ENCODE measurements at places on chromosomes 6 and 20. TPM values are rescaled to one million over a fixed set of nuclear protein-coding genes. Genes with fewer than 3 reads are reported as not detected.

The LTB gene
- not detected for total RNA-seq

The MOXD1 gene
- total RNA-seq = 41.5 TPM

The C20orf96 gene
- 5.0 TPM for total RNA-seq

The NMBR gene
- 0.07 TPM for total RNA-seq

The TNFRSF6B gene
- total RNA-seq = 0.98 TPM

The BHLHE23 gene
- not detected for total RNA-seq

The ZBTB46 gene
- total RNA-seq = 4.3 TPM

The BANF2 gene
- not detected for total RNA-seq

The ZNF133 gene
- 23.0 TPM for total RNA-seq

The GSTA3 gene
- not detected for total RNA-seq

The APOM gene
- total RNA-seq = 1.0 TPM

The PNPLA1 gene
- 0.03 TPM for total RNA-seq

The TRPC4AP gene
- 108 TPM for total RNA-seq

The VGLL2 gene
- total RNA-seq = not detected

The FKBP5 gene
- 3.7 TPM for total RNA-seq

The MLN gene
- not detected for total RNA-seq

The OR2H1 gene
- total RNA-seq = not detected

The DSP gene
- 11.4 TPM for total RNA-seq

The SPAG4 gene
- 18.4 TPM for total RNA-seq

The VARS1 gene
- total RNA-seq = 50.8 TPM

The BCAS1 gene
- total RNA-seq = not detected

The CD109 gene
- 46.1 TPM for total RNA-seq

The SEMG1 gene
- total RNA-seq = not detected

The HLA-DOB gene
- total RNA-seq = 0.10 TPM

The C6orf58 gene
- not detected for total RNA-seq

The CCN6 gene
- total RNA-seq = 0.10 TPM

The CPNE1 gene
- 159 TPM for total RNA-seq

The HLA-DRB1 gene
- total RNA-seq = 1.3 TPM

The TPX2 gene
- 10.6 TPM for total RNA-seq

The PRICKLE4 gene
- total RNA-seq = 0.36 TPM

The REM1 gene
- 0.07 TPM for total RNA-seq

The FAXC gene
- 0.59 TPM for total RNA-seq

The NCOA5 gene
- total RNA-seq = 9.6 TPM

The VSTM2L gene
- total RNA-seq = 2.1 TPM

The MTHFD1L gene
- 81.9 TPM for total RNA-seq

The ZBTB9 gene
- total RNA-seq = 6.5 TPM

The LINC00237 gene
- not detected for total RNA-seq

The MAP3K7 gene
- 33.8 TPM for total RNA-seq

The ADGRF4 gene
- 0.10 TPM for total RNA-seq

The HNF4A gene
- not detected for total RNA-seq

The ECHDC1 gene
- total RNA-seq = 36.4 TPM

The TRERF1 gene
- 6.2 TPM for total RNA-seq

The ATP6V1G2 gene
- total RNA-seq = 4.3 TPM

The VSX1 gene
- total RNA-seq = not detected

The RAD21L1 gene
- 0.13 TPM for total RNA-seq
